ENCODE measurements at places on chromosomes 12 and 14.
A peak's percentile ranks its signal among the peaks of the same experiment; 100 is the strongest.

DNA sequence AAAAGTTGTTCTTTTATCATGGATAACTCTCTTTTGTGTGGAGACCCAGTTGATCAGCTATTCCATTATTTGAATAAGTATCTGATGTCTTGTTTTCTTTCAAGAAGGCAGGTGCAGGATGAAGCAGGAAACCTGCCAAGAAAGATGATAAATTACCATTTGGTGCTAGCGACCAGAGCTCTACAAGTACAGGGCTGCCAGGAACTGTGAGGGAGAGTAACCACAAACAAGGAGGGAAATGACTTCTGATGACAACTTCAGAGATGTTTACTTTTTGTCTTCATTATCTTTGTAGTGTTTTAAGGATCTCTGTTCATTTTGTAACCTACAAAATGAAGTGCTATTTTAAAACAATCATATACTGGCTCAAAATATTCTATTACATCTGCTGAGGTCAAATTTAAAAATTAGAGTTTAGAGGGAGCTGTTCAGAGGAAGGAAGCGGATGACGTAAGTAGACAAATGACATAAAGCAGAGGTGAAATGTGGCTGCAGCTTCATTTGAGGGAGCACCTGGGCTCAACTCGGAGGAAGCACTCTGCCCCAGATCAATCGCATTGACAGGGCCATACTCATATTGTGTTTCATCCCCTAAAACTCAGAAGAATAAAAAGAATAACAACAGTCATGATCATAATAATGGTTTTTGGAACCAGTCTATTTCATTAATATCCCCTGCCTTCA is 226.8 kb downstream of the C12orf42 start:
- no peak for DNase-seq

- DNase-seq = no peak
Measured at GRCh38 chr12:130975116-130975515, 21.4 kb downstream of the ADGRD1 start.

DNA sequence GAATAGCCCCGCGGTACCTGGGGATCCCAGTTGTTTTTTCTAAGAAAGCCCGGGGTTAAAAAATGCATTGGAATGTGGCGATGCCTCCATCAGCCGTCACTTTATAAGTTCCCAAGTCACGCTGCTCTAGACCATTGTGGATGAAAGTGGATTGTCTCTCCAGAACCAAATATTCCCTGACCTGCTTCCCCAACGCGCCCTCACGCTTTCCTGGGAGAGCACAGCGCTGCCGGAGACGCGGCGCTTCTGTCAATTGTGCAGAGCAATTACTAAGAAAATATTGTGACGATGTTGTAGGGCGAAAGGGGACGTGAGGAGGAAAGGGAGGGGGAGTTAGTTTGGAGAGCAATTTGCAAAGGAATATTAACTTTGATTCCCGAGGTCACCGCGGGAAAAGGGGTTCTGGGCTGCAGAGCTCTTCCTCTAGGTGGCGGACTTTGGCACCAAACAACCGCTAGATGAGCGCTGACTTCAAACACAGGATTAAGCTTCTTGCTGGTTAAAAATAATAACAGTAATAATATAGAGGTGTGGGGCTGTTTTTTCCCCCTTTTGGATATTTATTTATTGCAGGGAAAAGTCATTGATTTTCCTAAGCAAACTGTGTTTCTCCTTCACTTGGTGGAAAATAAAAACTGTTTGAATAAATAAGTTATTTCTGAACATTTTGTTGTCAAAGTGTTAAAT is 9.6 kb upstream of the FOXG1 start:
- peak; percentile 66 for DNase-seq

- DNase-seq = peak; percentile 76
Measured at GRCh38 chr12:109462868-109463692, 14.0 kb downstream of the KCTD10 start.

- no peak for DNase-seq
Measured at GRCh38 chr14:45242706-45243105, 10.3 kb downstream of the MIS18BP1 start.

DNA sequence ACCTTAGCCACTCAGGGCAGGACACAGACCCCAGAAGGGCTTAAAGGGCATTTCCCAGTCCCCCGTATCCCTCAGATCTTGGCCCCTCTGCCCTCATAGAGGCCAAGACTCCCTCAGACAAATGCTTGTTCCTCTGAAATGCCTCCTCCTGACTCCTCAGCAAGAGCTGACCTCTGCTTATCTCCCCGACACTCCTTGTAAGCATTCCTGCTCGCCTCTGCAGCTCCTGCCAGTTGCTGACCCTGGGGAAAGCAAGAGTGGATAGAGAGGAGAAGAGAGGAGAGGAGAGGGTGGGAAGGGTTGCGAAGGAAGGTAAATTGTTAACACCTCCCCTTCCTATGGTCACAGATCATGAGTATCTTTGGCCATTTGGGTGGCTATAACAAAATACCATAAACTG is 7.1 kb downstream of the SERPINA5 start:
- no peak for DNase-seq

DNA sequence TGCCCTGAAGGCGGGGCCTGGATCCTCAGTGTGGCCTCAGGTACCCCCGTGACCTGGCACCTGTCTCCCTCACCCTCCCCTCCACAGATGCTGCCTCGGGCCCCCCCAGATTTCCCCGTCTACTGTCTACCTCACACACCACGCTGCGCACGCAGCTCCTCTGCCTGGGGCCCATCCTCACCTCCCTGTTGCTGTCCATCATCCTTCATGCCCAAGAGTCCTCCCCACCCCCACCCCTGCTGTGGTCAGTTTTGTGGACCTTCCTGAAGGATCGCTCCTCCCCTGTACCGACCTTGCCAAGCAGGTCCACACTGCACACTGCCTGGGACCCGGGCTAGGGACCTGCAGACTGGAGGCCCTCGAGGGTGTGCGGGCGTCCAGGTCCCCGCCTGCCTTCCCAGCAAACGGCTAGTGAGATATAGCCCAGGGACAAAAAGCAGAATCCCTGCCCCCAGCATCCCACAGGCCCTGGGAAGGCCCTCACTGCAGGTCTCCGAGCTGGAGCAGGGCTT is 197.4 kb upstream of the DIO3 start:
- no peak for DNase-seq

GRCh38 chr14:76842414-76842813 is 16.2 kb downstream of the LRRC74A start:
- no peak for DNase-seq

- peak; percentile 83 for DNase-seq
Measured at GRCh38 chr12:132614861-132615578, 3.6 kb upstream of the P2RX2 start.

GRCh38 chr12:105443802-105444652 is 113.5 kb downstream of the C12orf75 start:
- no peak for DNase-seq

DNA sequence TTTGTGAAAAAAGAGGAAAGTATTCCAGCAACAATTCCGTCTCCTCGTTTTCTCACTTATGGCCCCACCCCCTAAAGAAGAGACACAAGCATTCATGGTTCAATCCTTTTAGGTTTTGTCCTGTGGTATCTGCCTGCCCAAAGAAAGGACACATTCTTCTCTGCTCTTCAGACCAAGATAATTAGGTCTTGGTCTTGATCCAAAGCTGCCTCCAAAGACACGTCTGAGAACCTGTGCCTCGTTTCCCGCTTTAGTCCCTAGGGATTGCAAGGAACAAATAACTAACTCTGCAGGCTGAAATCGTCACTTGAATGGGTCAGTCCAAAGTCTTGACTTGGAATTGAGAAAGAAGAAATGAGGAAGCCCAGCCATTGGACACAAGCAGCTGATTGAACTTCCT is 202.7 kb upstream of the FAR2 start:
- DNase-seq = no peak

DNA sequence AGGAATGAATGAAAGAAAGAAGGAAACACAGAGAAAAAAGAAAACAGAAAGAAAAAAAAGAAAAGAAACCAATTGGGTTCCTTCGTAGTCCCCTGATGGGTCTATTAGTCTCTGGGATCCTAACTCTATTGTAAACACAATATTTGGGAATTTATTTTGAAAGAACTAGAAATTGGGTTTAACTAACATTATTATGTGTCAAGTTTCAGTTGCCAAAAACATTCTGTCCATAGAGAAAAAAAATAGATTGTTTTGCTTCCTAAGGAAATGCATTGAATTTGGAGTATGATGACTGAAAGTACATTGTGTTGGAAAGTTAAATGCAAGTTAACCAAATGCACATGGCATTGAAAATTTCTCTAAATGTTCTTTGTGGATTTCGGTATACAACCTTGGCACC is 52.8 kb upstream of the PPP1R12A start:
- DNase-seq = no peak

- DNase-seq = no peak
Measured at GRCh38 chr12:17528394-17528793, 561.6 kb downstream of the RERGL start.

All from epithelial cell of esophagus (primary cell).